Mammary microvascular endothelial cell (primary cell): ENCODE measurements at places on chromosomes 3 and 15. TPM values are rescaled to one million over a fixed set of nuclear protein-coding genes. Genes with fewer than 3 reads are reported as not detected.

The MUC13 gene
- not detected in 2 replicates for total RNA-seq

The TMEM45A gene
- 2.3 and 2.5 TPM in 2 replicates for total RNA-seq

The INSYN1 gene
- not detected in 2 replicates for total RNA-seq

The CLSTN2 gene
- 0.05 TPM in 1 of 2 replicates, not detected in the other for total RNA-seq

The ECE2 gene
- not detected in 2 replicates for total RNA-seq

The TUBGCP5 gene
- 13.9 and 15.1 TPM in 2 replicates for total RNA-seq
